ENCODE measurements at places on chromosomes 5 and 9.

DNA sequence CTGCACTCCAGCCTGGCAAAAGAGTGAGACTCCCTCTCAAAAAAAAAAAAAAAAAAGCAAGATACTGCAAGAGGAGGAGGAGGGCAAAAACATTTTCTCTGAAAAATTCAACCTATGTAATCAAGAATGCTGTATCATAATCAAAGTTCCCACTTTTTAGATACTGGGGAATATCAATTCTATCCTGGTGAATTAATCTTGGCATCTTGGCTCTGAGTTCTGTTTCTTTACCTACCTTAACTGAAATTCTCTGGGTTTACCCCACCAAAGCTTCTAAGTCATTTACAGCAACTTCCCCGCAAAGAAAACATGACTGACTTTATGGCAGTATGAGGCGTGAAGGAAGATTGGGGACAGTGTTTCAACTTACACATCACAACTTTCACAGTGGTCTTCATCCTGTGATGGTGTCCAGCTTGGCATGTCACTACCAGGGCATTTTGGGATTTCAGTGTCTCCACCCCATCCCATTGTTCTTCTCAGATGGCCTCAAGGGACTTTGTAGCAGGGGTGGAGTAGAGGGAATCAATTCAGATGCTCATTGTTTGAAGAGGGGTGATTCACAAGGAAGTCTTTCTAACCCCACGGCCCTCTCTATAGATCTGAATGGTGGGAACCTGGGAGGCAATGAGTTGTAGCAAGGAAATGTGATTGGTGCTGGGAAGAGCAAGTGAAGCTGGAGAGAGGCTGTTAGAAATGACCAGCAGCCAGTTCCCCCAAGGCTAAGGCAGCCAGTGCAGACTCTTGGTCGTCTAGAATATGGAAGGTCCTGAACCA, 130.5 kb downstream of the SCAMP1 start:
- no peak for DNase-seq

- DNase-seq, result no peak
Measured at GRCh38 chr9:114725930-114726329, 43.9 kb upstream of the TEX48 start.

DNA sequence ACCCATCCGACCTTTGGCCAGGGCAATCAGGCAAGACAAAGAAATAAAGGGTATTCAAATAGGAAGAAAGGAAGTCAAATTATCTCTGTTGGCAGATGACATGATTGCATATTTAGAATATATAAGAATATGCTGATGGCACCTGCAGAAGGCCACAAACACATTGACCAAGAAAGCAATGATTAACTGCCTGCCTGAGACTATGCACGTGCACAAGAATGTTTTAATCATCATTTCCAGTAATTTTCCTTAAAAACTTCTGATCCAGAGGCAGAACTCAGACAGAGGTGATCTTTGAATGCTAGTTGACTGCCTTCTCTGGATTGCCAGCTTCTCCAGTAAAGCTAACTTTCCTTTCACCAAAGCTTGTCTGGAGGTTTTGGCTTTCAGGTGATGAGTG, 260.2 kb downstream of the DTWD2 start:
- no peak for DNase-seq

- no peak for DNase-seq
Measured at GRCh38 chr9:108160706-108161355, 671.3 kb upstream of the KLF4 start.

DNA sequence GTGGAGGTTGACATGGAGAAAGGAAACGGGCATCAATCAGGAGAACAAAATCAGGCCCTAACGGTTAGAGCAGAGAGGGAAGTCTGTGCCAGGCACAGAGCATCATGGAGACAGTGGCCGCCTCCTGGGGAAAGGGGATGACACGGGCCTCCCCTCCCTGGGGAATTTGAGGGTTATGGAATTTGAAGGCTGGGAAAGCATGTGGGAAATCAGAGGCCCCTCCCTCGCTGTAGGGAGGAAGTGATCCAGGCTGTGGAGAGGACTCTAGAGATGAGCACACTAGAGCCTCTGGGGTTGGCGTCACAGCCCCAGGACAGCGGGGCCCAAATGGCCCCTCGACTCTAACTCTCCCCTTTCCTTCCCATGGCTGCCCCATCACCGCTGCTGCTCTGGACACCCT, 36.7 kb downstream of the PROP1 start:
- DNase-seq, result no peak

DNA sequence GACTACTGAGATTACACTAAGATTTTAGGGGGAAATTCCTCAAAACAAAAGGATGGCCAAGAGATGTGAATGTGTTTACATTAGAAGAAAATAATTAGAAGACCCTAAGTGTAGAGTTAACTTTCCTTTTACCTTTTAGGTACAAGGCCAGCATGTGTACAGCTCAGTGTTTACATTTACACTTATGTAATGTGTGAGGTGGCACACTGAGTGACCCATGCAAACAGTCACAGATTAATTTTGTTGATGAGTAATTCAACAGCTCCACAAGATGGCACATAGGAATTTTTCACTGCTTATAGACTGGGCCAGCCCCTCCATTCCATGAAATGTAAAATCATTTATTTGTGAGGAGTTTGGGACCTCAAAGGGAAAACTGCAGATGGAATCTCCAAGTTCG, 90.1 kb upstream of the SLC12A2 start:
- DNase-seq, result no peak

DNA sequence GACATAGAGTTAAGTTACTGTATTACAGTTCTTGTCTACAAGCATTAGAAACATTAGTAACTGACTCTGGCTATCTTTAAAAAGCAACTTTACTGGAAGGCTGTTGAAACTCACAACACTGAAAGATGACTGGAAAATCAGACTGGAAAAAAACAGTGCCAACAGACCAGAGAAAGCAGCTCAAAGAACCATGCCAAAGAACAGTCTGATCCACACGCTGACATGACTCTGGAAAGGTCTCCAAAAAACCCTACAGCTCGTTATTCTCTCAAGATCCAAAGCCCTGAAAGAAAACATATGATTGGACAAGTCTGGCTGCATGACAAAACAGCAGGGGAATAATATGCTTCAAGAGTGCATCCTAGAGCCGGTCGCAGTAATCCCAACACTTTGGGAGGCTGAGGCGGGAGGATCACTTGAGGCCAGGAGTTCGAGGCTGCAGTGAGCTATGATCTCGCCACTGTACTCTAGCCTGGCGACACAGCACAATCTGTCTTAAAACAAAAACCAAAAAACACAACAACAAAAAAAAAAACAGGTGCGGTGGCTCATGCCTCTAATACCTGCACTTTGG, 5.6 kb downstream of the GOLPH3 start:
- no peak for DNase-seq

DNA sequence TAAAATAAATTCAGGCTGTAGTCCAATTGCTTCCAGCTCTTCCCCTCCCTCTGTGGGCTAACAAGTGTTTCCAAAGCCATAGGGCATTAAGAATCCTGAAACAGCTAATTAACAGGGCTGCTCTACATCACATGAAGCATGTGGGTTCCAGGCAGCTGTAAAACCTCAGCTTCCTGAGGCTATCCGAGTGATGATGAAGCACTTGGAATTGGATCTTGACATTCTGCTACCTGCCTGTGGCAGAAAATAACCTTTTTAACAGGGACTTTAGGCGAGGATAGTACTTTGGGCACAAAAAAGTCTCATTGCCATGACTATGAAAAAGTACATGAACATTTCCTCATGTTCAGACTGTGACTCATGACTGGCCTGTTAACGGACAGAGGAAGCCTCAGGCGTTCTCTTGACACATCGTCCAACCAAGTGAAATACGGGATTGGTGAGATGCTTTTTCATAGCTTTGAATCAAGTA, 107.2 kb downstream of the PDE4D start:
- no peak for DNase-seq

- DNase-seq, result no peak
Measured at GRCh38 chr5:142151436-142152383, 43.1 kb downstream of the NDFIP1 start.

DNA sequence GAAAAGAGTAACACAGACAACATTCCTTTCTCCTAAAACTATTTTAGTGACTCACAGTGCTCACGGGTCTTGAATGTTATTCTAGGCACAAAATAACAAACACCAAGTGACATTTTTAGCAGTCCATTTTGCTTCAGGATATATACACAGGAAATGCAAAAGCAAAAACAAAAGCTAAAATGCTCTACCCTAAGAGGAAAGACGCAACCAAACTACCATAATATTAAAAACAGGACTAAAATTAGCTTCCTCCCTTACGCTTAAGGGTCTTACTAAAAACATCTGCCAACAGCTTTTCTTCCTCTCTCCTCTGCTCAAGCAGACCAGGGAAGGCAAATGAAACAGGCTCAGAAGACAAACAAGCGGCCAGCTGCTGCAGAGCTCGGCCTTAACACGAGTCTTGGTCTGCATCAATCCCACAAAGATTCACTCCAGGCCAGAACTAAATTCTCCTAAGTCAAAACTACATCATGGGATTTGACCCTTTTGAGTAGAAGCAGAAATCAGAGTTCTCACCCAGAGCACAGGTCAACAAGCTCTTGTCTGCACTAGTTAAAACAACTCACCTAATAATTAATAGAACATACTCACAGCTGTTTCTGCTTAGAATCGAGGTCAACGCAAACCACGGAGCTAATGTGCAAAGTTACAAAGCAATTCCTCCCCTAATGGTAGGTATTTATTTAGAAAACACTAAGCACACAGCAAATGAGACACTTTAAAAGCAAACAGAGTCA, 62.3 kb downstream of the RAPGEF1 start:
- no peak for DNase-seq

Data from NCI-H1417 treated with DMSO at 0.1 percent for 48 hours (cell line).